AG04449 (cell line): ENCODE measurements at places on chromosomes 11 and 22.

DNA sequence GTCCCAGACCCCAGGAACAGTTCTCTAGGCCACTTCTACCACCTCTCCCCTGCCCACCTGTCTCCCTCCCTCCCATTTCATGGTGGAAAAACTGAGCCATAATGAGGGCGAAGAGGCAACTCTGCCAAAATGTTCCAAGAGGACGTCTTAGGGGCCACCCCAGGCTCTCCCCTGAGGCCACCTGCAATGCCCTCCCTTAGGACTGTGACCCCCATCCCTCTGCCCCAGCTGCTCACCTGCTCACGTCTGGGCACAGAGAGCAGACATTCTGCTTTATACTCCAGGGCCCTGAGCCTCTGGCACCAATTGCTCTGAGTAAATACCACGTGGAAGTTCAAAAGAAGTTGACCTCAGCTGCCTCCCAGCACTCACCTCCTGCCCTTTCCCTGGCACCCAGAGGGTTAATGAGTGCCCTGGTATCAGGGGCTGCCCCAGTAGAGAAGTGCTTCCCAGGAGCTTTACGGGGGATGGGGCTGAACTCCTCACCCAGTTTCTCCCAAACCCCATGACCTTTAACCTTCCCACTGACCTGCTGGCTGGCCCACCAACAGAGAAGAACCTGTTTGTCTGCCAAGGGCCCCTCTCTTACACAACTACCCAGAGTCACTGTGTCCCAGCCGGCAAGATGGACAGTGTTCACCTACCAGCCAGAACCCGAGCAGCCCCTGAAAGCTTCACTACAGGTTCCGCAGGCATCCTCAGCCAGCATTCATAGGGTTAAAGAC lies 627 bp upstream of the APOA5 start:
- DNase-seq = no peak

DNA sequence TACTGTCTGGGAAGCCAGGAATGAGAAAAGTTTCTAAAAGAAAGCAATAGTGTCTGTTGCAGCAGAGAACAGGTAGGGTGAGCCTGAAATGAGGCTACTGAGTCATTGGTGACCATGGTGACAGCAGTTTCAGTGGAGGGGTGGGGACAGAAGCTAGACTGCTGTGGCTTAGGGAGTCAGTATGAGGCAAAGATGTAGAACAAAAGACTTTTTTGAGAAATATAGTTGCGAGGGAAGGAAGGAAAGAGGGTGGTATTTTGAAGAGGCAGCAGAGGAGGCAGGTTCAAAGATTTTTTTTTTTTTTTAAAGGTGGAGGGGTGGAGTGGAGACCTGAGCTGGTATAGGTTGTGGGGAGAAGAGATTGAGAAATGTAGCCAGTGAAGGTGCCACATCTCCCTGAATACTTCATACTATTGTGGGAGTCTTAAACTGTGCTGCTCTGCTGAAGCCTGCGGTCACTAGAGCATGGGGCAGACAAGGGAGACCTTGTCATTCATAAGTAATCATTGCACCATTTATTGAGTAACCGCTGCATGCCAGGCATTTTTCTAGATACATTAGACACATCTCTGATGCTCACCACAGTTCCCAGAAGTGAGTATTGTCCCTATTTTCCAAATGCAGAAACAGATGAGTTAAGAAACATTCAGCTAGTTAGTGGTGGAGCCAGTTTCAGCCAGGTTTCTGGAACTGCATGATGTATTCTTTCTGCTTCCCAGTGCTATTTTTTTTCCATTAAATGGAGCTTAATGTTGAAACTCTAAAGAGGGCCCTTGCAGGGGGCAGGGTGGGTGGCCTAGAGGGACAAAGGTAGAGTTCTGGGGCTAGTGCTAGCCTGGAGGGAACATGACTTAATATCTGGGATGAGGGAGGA lies 49.9 kb downstream of the STIM1 start:
- DNase-seq = peak; percentile 38

- DNase-seq = no peak
These were observed 36.8 kb upstream of the OR5P2 start for GRCh38 chr11:7833527-7833926.

GRCh38 chr11:10436224-10436623 lies 18.8 kb upstream of the AMPD3 start:
- DNase-seq = no peak

DNA sequence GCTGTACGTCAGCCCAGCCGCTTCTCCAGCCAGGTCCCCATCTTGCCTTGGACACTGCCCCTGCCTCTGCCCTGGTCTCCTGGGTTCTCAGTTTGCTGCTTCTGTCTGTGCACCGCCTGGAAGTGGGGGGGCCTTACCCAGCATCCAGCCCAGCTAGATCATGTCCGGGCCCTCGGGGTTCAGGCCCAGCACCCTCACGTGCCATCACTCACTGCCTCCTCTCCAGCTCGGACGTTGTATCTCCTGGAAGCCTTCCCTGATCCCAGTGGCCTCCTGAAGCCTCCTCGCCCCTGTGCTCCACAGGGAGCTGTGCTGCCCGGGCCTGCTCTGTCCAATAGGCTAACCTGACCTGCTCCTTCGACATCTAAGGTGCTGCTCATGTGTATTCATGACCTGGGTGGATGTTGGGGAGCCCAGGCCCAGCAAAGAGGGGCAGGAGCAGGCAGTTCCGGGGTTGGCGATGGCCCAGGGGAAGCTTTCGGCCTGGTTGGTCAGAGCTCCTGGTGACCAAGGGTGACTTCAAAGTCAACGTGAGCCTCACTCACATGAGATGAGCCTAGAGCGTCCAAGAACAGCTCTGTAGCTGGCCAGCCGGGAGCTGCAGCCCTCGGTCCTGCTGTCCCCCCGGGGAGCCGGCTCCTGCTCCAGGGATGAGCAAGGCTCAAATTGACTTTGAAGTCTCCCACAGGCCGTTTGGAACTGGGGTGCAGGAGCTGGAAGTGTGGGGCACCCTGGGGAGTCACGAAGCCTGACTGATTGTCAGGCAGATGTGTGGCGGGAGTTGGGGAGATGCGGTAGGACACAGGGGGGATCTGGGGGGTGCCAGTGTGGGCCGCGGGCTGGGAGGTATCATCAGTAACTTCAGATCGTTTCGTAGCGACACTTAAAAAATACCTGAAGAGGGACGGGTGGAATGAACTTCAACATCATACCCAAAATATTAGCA lies 5.2 kb upstream of the ASCL2 start:
- no peak for DNase-seq

GRCh38 chr11:88061111-88061510 lies 114.1 kb downstream of the RAB38 start:
- DNase-seq = no peak

DNA sequence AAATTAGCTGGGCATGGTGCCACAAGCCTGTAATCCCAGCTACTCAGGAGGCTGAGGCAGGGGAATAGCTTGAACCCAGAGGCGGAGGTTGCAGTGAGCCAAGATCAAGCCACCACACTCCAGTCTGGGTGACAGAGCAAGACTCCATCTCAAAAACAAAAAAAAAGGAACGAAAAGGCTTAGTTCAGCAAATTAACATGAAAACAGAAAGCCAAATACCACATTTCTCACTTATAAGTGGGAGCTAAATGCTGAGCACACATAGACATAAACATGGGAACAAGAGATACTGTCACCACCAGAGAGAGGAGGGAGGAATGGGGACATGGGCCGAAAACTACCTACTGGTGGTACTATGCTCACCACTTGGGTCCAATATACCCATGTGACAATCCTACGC lies 38.6 kb downstream of the SCGB1A1 start:
- no peak for DNase-seq

GRCh38 chr11:125176866-125177265 lies 12.3 kb downstream of the PKNOX2 start:
- no peak for DNase-seq

DNA sequence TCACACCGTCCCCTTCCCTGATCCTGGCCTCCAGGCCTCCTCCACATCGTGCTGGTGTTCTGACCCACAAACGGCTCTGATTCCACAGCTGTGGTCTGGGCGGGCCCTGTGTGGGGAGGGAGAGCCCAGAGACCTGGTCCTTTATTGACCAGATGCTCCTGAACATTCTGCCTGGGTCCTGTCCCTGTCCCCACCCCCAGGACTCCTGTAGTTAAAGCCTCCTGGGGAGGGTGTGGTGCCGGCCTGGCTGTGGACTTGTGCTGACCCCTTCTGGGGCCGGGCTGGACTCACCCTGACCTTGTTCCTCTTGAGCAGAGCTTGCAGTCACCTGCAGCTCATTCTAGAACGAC lies 128.7 kb downstream of the CTTN start:
- DNase-seq = no peak

GRCh38 chr11:709109-709997 lies 3.3 kb downstream of the EPS8L2 start:
- no peak for DNase-seq

DNA sequence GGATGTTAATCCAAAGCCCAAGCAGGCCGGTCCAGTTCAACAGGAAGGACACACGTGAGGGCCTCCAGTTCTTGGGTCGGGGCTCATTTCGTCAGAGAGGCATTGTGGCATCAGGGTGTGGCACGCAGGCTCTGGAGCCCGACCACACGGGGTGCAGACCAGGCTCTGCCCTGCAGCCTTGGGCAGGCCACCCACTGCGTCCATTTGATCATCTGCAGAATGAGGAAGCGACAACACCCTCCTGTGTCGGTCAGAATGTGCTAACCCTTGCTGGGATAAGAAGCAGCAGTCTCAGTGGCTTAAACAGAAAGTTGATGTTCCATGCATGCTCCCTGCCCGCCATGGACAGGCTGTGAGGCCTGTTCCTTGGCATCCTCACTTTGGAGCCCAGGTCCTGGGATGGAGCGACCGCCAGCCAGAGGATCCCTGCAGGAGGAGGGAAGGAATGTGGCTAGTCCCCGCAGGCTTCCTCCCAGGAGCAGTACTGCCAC lies 10.8 kb downstream of the RIBC2 start:
- DNase-seq = no peak

GRCh38 chr22:49457146-49457545 lies 370.5 kb downstream of the BRD1 start:
- no peak for DNase-seq

GRCh38 chr11:112655371-112655770 lies 305.8 kb upstream of the NCAM1 start:
- no peak for DNase-seq

GRCh38 chr11:78798663-78799062 lies 224.0 kb upstream of the NARS2 start:
- no peak for DNase-seq

DNA sequence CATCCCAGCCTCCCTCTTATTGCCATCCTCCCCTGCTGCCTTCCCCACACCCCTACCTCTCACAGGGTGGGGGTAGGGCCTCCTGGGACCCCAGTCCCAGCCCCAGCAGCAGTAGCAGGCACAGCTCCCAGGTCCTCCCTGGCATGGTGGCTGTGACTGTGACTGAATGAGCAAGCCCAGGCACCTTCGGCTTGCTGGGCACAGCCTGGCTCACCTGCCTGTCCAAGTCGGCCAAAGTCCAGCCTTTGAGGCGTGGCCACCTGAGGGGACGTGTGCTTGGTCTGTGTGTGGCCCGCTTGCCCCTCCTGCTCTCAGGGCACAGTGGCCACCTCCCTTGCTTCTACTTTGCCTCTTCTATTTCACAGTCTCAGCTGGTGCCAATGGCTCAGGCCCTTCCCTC lies at the start of gene TREH:
Gene TREH, minus strand, starts transcription at position 168 of the 400 bp plus-strand sequence. Its CDS starts 23 bp downstream, at position 145.
- no peak for DNase-seq

DNA sequence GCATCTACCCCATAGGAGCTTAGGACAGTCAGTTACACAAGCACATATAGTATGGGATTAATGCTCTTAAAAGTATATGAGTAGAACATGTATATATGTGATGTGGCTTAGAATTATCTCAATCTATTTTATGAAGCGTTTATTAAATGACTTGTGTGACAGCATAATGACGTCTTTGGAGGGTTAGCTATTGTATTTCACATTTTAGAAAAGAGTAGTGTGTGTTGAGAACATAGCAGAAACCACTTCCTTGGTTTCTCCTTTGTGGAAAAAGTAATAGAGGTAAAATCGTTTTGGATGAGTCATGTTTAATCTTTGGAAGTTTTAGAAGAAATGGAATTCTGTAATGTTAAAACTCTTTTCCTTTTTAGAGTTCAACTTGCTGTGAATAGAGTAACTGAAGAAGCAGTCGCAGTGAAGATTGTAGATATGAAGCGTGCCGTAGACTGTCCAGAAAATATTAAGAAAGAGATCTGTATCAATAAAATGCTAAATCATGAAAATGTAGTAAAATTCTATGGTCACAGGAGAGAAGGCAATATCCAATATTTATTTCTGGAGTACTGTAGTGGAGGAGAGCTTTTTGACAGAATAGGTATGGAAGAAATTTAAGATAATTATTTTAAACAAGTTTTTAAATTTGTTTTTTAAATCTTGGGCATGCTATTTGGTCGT lies 2.4 kb downstream of the CHEK1 start:
- DNase-seq = no peak

DNA sequence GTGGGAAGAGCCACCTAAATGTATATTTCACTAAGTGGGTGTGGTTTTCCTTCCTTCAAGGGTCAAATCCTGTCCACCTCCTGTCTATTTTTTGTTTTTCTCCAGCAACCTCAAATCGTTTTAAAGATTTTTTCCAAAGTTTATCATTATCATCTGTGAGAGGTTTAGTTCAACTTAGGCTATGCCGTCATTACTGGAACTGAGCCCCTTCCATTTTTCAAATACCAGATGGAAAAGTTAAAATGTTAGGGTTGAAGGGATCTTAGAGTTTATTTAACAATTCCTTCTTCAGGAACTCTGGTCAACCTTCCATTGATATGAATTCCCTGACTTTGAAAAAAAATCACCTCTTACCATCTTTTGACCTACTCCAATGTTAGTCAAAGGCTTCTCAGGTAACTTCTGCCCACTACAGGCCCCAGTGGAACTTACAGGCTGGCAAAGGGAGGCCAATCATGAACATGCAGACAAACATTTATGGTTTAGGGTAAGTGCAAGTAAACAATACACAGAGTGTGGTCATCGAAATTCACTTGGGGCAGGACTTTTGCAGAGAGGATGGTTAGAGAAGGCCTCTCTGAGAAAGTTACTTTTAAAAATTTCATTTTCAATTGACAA lies 45.2 kb downstream of the SYN3 start:
- DNase-seq = no peak

DNA sequence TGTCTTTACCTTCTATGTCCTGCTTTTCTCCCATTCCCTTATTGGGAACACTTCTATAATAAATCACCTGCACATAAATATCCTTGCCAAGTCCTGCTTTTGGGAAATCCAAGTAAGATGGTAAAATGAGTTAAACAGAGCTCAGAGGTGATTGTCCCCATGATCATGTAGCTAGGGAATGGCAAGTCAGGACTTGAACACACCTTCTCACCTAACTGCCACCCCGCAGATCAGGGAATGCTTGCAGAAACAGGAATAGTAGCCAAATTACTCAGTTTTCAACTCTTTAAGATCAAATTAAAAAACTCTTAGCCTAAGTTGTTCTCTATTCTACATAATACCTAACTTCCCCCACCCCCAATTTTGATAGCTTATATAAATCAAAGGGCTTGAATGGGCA lies 16.0 kb downstream of the OOSP3 start:
- DNase-seq = no peak

DNA sequence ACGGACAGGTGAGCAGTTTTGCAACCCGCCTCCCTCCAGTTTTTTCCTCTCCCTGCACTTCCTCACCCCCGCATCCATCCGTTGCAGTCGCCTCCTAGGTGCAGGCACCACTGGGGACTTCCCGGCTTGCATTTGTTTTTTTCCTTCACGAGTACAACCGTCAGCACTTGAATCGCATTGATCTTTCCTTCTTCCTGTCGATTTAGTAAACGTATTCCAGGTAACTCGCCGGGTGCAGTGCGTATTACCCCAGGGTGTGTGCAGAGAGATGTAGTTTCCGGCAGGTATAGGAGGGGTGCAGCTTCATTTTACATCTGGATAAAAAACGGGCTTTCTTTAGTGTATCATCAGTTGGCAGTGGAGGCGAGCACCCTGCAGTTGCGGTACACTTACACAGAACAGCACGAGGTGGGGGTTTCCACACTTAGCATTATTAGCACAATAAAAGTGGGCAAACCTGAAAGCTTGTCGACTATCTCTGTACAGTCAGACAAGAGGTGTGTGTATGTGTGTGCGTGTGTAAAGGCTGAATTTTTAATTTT lies at the start of gene SORL1-AS1:
Gene SORL1-AS1, minus strand, starts transcription at position 359 of the 542 bp plus-strand sequence.
- no peak for DNase-seq
